ENCODE measurements at places on chromosomes 5 and 9.

DNA sequence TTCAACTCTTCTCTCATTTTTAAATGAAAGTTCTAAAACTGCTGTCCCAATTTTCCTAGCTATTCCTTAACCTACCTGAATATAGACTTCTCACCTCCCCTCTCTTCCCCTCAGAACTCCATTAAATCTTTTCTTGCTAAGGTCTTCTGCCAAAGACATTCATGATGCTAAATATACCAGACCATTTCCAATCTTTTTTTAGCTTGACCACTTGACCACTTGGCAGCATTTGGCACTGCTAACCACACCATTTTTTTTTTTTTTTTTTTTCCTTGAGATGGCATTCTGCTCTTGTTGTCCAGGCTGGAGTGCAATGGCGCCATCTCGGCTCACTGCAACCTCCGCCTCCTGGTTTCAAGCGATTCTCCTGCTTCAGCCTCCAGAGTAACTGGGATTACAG is 3.6 kb upstream of the ZNF131 start:
- no peak for DNase-seq

DNA sequence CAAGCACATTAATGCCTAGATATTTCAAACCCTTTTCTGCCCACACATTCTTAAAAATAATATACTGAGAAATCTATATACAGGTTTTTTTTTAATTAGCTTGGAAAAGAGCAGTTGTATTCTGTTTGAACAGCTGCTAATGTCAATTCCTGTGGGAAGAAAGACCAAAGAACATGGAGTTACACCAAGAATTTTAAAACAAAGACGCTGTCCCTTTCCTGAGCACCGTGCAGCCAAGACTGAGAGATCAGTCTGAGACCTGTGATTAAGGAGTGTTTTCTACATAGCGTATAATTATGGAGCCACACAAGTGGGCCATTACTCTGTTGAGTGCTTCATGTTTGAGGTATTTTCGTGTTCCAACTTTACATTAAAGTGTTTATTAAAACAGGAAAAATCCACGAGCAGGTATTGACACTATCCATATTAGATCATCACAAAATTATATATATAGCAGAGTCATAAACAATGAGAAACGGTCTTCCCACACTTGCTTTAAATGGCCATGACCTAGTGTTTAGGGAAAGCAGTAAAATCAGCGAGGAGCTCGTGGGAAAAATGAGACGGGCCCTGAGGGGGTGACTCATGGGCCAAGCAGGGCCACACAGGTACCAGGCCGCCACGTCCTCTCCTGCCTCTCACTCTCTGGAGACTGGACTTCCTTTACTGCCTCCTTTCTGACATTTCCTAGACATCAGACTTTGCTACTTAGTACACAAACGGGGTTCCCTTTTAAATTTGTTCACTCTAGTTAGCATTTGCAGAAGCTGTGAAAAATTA is 153.1 kb upstream of the OTULINL start:
- DNase-seq, result no peak

- no peak for DNase-seq
Measured at GRCh38 chr9:4494806-4495205, 4.5 kb downstream of the SLC1A1 start.

DNA sequence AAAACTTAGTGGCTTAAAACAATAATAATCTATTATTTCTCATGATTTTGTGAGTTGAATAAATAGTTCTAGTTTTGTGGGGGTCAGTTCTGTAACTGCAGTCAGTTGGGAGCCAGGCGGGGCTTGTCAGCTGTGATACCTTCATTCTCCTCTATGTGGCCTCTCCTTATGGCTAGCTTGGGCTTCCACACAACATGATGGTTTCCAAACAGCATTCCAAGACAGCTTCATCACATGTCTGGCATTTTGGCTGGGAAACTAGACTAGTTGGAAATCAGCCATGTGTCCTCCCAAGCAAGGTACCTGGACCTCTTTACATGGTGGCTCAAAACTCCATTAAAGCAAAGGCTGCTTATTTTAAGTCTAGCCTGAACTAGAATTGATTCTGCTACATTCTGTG is 61.4 kb upstream of the RANBP3L start:
- DNase-seq, result no peak

GRCh38 chr9:83511051-83511450 is 27.1 kb downstream of the FRMD3 start:
- DNase-seq, result peak; percentile 40

GRCh38 chr9:1536522-1537170 is 478.5 kb upstream of the SMARCA2 start:
- DNase-seq, result peak; percentile 58

DNA sequence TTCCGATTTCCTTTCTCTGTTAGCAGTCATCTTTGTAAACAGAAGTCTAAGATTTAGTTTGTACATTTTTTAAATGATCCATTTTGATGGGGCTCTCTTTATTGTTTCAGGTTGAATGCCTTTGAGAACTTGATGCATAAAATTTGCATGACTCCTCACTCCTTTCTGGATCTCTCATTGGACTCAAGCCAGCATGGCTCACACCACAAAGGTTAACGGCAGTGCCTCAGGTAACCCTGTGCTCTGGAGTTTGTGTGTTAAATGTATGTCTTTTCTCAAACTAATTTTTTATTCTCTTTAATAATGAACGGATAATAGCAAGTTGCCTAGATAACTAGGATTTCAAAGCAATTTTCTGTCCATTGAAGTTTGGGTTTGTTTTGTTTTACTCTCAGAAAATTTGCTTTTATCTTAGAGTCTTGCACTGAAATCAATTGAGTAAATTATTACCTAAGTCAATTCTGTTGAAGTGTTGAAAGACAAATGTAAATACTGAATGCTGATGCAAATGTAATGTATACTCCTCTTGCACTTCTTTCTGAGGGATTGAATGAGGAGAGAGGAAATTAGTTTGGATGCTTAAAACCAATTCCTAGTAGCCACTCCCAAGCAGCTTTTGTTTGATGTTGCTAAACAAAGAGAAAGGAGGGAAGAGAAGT is 164.6 kb upstream of the DMRT1 start:
- DNase-seq, result no peak

GRCh38 chr5:54804086-54804485 is 181.3 kb downstream of the ESM1 start:
- DNase-seq, result peak; percentile 6

- no peak for DNase-seq
Measured at GRCh38 chr5:170622933-170623332, 119.1 kb downstream of the KCNIP1 start.

DNA sequence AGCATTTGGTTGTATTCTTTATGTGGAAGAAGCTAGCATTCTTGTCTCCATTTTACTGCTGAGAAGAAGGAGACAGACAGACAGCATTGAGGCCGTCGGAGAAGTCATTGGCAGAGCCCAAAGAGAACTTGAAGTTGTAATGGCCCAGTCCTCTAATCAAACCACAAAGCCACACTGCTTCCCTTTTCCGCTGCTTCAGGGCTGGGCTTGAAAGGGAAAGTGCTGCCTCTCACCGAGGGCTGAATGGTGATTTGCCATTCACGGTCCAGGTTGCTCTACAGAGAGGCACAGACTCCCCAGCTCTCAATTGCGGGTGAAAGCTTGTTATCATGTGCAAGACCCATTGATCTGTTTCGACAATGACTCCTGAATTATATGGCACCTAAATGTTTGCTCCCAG is 25.6 kb upstream of the POU4F3 start:
- no peak for DNase-seq

DNA sequence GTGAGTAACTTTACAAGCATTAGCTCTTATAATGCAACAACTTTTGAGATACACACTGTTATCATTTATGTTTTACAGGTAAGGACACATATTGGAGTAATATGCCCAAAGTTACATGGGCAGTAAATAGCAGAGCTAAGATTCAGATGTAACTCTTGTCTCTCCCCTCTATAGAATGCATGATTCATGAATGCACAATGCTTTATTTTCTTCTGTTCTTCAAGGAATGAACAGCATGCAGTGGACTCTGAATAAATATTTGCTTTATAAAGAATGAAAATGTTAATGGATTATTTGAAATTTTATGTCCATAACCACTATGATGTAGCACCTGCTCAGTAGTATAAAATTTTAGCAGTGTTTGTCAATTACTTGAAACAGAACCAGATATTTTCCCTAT is 629.5 kb downstream of the KCTD16 start:
- DNase-seq, result no peak

DNA sequence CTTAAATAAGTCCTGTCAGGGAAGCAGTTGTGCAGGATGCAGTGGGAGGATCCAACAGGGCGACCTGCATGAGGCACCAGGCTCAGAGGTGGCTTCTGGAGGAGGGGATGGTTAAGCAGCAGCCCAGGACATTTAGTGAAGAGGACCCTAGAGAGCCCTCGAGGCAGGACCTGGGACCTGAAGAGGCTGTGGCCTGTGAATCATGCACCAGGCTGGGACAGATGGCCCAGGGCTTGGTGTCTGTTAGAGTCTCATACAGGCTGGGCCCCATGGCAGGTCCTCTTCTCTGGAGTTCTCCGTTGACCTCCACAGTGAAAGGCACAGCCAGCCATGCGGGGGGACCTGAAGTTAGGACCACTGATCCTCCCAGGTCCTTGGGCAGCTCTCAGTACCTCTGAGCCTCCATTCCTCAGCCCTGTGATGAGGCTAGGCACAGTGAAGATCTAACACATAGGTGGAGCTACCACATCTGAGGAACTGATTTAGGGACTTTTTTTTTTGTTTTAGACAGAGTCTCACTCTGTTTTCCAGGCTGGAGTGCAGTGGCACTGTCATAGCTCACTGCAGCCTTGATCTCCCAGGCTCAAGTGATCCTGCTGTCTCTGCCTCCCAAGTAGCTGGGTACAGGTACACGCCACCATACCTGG is 60.8 kb upstream of the GARNL3 start:
- DNase-seq, result no peak

DNA sequence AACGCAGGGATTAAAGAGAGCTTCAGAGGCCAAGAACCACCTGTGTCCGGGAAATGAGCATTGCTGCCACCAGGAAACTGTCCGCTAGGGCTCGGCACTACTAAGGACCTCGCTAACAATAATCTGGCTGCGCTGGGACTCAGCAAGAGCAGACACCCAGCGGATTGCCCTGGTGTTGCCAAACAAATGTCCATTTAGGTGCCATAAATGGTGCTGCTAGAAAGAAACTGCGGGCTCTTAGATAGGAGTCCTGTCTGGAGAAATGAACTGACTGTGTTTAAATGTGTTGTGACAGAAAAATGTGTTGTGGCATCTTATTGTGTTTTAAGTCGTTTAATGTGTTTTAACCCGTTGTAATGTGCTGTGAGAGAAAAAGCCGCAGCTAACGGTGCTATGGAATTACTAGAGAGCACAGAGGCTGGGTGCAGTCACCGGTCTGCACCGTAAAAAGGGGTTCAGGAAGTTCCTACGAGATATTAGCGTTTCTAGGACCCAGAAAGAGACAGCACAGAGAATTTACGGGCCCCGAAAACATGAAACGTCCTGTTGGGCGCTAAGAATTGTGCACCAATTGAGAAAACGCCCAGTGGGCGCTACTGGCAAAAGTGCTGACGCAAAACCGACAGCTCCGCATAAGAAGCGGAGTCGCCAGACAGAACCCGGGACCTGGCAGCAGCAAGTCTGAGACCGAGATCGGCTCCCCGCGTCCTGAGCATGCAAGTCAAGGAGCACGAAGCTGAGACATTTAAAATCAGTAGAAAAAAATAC is 90.6 kb downstream of the ANXA2R start:
- peak; percentile 77 for DNase-seq

DNA sequence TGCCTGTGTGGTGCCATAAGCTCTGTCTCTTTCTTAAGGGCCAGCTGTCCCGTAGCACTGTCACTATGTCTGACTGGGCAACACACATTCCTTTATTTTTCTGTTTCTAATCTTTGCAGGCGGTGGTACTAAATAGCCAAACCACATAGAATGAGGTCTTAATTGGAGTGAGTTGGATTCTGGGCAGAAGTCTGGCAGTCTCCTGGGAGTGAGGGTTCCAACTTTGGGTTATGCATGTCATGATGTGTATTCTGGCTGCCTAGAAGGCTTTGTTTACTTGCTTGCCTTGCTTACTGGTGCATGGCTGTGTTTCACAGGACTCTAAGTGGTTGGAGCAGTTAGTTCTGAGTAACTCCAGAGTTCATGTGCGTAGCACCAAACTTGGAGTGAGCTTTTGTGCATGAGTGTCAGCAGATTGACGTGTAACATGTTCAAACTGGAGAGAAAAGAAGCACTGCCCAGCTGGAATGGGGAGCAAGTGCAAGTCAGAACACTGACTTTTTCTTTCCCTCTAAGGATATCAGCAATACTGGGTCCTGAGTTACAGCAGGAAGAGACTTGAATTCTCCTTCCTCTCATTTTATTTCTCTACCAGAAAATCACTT is 185.8 kb downstream of the PCSK1 start:
- DNase-seq, result no peak

DNA sequence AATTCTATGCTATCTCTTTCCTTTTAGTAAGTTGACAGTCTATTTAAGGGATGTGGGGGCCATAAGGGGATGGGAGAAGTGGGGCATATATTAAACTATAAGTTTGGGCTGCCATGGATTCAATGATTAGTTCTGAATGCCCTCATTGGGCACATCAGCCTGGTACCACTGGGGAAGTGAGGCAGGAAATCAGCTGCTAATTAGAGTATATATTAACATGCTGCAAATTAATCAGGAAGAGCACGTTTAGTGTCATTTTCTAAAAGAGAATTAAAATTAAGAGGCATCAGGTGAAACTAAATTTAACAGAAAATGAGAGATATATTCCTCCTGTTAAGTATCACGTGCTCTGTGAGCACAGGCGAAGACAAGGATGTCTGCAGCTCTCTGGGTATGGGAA is 123.0 kb upstream of the GNA14 start:
- DNase-seq, result no peak

- no peak for DNase-seq
Measured at GRCh38 chr9:68437785-68438184, 81.4 kb downstream of the PGM5 start.

- no peak for DNase-seq
Measured at GRCh38 chr5:43674536-43674935, 71.6 kb downstream of the NNT start.

DNA sequence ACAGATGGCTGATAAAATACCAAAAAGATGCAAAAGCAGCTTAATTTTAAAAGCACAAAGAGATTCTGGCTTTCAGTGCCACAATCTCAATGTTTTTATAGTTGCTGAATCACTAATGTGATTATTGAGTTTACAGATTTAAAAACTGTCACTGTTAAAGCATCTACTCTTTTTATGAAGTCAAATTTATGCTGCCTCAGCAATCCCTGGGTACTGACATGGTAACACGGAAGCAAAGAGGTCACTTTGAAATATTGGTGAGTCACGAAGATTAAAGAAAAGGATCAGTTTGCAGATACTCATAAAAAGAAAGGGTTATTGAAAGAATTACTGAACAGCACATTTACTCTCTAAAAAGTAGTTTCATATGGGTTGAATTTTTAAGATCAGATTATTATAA is 39.7 kb upstream of the HMGCS1 start:
- DNase-seq, result no peak

- no peak for DNase-seq
Measured at GRCh38 chr9:116318468-116319374, 165.1 kb downstream of the PAPPA start.

- DNase-seq, result no peak
Measured at GRCh38 chr5:155222393-155222792, 208.8 kb downstream of the KIF4B start.

GRCh38 chr5:179154991-179155955 is 95.1 kb downstream of the ZNF354C start:
- no peak for DNase-seq
